ENCODE measurements at places on chromosomes 4 and X.

DNA sequence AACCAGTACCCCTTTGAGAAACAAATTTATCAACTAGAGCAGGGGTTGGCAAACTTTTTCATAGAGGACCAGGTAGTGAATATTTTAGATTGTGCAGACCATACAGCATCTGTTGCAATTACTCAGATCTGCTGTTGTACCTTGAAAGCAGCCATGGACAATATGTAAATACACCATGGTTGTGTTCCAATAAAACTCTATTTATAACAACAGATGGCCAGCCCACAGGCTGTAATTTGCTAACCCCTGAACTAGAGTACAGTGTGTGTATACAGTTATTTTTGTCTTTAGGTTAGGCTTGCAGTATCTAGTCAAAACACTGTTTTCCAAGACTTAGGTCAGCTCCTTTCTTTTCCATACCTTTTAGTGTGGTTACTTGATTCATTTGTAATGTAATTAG, 54.4 kb downstream of the PHKA1 start:
- no peak for DNase-seq

GRCh38 chr4:73725985-73726384, 14.4 kb upstream of the CXCL8 start:
- DNase-seq = no peak

DNA sequence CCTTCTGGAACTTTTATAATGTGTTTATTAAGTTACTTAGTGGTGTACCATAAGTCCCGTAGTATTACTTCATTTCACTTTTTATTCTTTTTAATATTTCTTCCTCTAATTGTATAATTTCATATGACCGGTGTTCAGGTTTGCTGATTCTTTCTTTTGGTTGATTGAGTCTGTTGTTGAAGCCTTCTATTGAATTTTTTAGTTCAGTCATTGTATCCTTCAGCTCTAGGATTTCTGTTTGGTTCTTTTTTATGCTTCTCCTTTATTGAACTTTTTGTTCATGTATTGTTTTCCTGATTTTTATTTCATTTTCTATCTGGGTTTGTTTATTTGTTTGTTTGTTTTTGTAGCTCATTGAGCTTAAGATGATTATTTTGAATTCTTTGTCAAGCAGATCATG, 8.8 kb downstream of the CEP44 start:
- DNase-seq = no peak

GRCh38 chr4:11514779-11515419, 86.2 kb upstream of the HS3ST1 start:
- DNase-seq = no peak

GRCh38 chr4:88041626-88042025, 34.2 kb downstream of the PKD2 start:
- no peak for DNase-seq

GRCh38 chr4:26525136-26525770, 35.0 kb upstream of the CCKAR start:
- no peak for DNase-seq

- DNase-seq = no peak
These were observed 36.7 kb downstream of the PF4 start for GRCh38 chr4:73945140-73945539.

- DNase-seq = no peak
These were observed 53.1 kb upstream of the GLRA2 start for GRCh38 chrX:14476205-14476604.

GRCh38 chr4:166724369-166724768, 509.9 kb downstream of the SPOCK3 start:
- DNase-seq = no peak

GRCh38 chrX:65971151-65971550, 68.7 kb downstream of the VSIG4 start:
- DNase-seq = no peak

All from neural crest cell (in vitro differentiated cells).